ENCODE measurements at places on chromosomes 2 and 18. TPM values are rescaled to one million over a fixed set of nuclear protein-coding genes. Genes with fewer than 3 reads are reported as not detected.

Gene CLEC4F
- total RNA-seq, result not detected

Gene KLF7
- 40.1 TPM for total RNA-seq

Gene PIEZO2
- 0.49 TPM for total RNA-seq

DNA sequence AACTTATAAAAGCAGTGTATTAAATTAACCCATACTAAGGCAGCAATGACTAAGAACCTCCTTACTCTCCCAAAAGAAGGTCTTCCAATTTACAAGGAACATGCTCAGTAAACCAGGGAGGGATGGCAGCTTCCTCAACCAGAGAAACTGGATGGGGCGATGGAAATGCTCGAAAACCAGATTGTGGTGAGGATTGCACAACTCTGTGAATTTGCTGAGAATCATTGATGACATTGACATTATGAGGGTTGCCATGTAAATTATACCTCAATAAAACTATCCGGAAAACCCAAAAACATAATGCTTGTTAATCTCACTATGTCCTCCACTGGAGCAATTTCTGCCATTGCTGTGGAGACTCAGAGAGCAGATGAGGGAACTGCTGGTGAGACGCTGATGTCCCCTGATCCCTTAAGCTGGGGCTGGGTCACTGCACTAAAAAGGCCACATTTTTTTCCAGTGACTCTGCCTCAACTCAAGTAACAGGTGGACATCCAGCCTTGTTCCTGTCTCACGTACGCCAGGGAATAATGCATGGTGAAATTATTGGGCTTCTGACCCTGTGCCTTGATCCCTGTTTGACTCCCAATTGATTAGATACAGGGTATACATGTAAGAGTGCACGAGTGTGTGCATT lies 288.3 kb downstream of the CYP26B1 start:
- no peak for DNase-seq

DNA sequence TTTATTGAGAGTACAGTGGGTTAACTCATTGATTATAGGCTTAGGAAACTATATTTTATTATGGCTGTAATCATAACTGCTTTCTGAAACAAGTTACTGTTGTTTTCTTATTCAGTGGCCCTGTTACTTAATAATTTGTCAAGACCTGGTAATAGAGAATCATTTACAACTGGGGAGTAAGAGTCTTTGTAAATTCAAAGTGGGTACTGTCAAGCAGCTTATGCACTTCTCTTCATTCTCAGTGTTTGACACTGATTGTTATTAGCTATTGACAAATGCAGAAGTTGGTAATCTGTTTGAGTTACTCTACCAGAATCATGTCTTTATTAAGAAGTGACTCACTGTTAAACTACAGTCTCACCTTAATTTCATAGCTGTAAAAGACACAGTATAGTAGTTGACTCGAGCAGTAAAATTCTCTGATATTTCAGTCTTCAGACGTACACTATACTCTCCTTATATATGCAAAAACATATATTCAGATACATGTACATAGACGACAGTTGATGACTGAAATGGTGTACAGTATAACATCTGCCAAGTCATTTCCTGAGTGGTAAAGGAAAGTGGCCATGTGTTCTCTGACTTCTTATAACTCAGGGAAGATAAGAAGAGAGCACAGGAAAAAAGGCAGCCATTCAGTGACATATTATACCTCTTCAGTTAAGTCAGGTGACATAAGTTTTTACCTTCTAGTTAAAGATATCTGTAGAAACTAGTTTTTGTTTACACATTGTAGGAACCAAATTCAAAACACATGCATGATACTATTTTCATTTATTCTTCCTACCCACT lies 36.0 kb upstream of the TTC27 start:
- peak; percentile 2 for DNase-seq

- no peak for DNase-seq
Measured at GRCh38 chr2:49332415-49332814, 178.1 kb upstream of the FSHR start.

GRCh38 chr18:13302040-13302439 lies 83.5 kb downstream of the LDLRAD4 start:
- no peak for DNase-seq

DNA sequence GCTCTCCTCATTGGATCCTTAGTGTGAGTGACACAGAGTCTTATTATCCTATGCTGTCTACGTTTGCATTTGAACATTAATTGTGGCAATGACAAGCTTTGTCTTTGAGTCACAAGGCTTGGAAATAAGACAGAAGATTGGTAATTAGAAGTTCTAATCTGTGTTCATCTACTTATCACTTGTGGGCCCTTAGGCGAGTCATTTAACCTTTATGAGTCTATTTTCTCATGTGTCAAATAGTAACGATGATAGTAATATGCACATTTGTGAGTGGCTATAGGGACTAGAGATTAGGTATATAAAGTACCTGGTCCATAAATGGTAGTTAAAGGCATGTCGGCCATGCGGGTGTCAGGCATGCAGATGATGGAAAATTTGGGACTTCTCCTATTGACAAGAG lies 105.6 kb upstream of the NABP1 start:
- DNase-seq, result no peak
